ENCODE measurements at places on chromosomes 6 and 20.
A peak's percentile ranks its signal among the peaks of the same experiment; 100 is the strongest.

DNA sequence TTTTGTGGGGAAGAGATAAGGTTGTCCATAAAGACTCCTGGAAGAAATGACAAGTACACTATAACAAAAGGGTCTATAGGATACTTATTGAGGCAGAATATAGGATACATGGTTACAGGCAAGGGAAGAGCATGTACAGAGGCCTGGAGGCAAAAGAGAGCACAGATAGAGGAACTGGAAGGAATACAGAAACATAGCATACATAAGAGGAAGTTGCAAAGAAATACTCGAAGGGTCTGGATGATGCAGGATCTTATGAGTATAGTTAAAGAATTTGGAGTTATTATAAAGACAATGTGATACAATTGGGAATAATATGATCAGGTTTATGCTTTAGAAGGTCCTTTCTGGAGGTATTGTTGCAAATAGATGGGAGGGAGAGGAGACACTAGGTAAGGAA, 592.7 kb upstream of the POU3F2 start:
- DNase-seq: no peak

GRCh38 chr6:85802162-85802561, 159.5 kb upstream of the SYNCRIP start:
- no peak for DNase-seq

DNA sequence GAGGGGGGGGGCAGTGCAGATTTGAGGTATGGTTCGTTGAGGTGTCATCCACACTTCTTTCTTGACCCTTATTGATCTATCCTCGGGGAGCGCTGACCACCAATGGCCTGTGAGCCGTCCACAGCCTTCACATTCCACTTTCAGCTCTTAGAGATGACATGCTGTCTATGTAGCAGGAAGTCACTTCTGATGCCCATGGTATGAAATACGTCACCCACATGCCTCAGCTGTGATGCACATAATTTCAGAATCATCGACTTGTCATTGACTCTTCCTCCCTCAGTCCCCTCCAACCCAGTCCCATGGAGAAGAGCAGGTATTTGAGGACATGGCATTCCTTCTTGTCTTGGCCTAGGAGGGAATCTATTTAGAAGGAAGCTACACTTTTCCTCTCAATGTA, 4.7 kb upstream of the ADGRF5 start:
- DNase-seq: no peak

DNA sequence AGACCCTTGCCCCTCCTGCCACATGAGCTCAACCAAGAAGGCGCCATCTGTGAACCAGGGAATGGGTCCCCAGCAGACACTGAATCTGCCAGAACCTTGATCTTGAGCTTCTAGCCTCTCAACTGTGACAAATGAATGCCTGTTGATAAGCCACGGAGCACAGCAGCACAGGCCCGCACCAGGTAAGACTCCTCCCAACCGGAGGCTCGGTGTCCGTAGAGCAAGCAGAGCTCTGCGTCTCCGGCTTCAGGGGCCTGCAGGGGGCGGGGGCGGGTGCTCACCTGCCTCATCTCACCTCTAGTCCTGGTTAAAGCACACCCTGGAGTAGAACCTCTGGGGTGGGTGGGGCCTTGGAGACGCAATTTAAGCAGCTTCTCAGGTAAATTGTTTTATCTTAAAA, 122.7 kb downstream of the SMOC2 start:
- DNase-seq: peak; percentile 25

DNA sequence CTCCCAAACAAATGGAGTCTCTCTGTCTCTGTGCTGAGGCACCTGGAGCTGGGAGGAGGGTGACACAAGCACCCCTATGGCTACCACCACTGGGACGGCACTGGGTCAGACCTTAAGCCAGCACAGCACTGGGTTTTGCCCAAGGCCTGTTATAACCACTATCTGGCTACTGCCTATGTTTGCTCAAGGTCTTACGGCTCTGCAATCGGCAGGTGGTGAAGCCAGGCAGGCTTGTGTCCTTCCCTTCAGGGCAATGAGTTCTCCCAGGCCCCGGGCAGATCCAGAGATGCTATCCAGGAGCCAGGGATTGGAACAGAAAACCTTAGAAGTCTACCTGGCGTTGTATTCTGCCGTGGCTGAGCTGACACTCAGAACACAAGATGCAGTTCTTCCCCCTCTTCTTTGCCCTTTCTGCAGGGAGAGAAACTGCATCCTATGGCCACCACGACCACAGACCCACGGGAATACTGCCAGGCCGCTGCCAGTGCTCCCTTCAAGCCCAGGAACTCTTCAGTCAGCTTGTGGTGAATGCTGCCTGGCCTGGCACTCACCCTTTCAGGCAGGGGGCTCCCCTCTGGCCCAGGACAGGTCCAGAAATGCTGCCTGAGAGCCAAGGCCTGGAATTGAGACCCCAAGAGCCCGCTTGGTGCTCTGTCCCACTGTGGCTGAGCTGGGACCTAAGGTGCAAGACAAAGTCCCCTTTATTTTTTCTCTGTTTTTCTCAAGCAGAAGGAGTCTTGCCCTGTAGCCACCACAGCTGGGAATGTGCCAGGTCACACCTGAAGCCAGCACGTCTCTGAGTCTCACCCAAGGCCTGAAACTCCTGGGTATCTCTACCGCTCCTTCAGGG, 67.0 kb upstream of the FRMD1 start:
- DNase-seq: no peak

- DNase-seq: no peak
Observed at GRCh38 chr20:49291200-49291599, 13.3 kb upstream of the ZNFX1 start.

DNA sequence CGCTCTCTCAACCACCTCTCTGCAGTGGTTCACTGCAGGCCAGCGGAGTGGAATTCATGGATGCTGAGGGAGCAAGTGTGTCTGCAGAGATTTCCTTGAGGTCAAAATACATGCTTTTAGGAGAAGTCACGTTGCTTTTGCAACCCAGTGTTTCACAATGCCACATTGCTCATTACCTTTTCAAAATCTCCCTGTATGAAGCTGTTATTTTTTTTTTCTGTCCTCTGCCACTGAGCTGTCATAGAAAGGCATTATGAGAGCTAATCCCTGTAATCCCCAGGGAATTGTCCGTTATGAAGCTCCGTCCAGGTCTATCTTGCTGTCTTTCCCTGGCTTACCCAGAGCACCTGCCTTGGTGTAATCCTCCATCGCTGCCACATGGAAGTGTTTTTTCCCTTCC, 60.5 kb upstream of the SLC22A23 start:
- no peak for DNase-seq

- no peak for DNase-seq
Observed at GRCh38 chr6:130467146-130468050, 101.6 kb downstream of the TMEM200A start.

Measured in upper lobe of left lung (tissue), 6 donors.